ENCODE measurements at places on chromosomes 12 and 14.

GRCh38 chr12:119780786-119781434, 96.2 kb downstream of the CIT start:
- no peak for DNase-seq

DNA sequence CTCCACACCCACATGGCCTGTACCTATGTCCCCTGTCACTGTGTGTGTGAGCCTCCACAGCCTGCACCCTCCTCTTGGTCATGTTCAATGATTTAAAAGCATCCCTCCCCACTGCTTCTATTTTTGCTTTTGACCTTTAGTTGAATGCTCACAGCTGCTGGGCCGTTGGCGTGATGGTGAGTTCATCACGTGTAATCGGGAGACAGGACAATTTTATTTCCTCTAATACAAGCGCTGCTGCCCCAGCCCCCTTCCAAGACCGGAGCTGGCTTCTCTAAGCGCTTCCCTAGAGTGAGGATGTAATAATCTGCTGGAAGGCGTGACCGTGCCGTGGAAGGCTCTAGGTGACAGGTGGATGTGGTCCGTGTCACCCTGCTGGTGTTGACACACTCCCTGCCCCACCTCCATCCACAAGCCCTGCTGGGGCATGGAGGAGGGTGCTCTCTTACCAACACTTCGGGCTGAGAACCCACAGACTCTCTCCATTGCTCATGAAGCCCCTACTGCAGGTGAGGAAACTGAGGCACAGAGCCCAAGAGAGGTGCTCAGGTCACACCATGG, 25.4 kb downstream of the CCDC85C start:
- DNase-seq, result no peak

DNA sequence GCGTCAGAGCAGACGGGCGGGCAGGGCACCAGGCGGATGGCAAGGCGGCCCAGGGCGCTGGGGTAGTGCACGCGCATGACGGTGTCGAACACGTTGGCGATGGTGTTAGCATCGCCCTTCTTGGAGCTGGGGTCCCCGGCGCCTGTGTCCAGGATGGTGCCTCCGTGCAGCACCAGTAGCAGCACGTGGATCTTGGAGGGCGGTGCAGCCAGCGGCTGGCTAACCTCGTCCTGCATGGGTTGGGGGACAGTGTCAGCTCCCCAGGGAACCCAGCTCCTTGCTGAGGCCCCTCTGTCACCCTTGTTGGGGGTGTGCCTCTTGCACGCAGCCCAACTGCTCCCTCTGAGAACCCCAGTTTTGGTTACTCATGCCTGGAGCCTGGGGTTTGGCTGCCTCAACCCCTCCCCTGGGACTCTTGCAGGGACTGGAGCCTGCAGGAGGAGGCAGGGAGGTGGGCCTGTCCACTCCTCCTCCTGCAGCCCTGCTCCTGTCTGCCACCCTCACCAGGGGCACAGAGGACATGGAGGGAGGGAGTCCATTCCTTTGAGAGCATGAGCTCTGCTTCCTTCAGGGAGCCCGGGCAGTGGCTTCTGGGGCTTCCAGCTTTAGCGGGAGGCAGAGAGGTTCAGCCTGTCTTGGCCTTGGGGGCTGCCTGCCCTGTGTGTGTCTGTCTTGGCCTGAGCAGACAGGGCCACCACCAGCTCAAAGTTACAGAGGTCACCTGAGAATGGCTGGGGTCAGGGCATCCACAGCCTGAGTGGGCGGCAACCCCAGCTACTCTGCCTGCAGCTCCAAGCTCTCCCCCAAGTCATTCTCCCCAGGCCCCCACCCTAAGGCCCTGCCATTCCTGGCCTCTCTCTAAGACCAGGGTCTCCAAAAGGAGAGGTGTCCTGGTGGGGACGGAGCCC, 17.1 kb downstream of the ARL6IP4 start:
- no peak for DNase-seq

GRCh38 chr14:65231286-65231980, 129.1 kb upstream of the MAX start:
- DNase-seq, result no peak

All from stimulated activated CD4-positive, alpha-beta T cell treated with anti-CD3 and anti-CD28 coated beads, Interleukin-1b, Interleukin-23, amount 100 ng/mL, for 1 hour (primary cell).